ENCODE measurements at places on chromosomes 13 and 19.

GRCh38 chr19:30087381-30088138, 145.5 kb downstream of the URI1 start:
- no peak for DNase-seq

GRCh38 chr13:90742381-90742780, 605.1 kb upstream of the MIR17HG start:
- no peak for DNase-seq

GRCh38 chr19:38020311-38020710, 113.3 kb downstream of the SIPA1L3 start:
- DNase-seq, result no peak

GRCh38 chr13:43128504-43128961, 105.1 kb downstream of the DNAJC15 start:
- DNase-seq, result no peak

- no peak for DNase-seq
These were observed 819.2 kb downstream of the LIG4 start for GRCh38 chr13:107395927-107396662.

DNA sequence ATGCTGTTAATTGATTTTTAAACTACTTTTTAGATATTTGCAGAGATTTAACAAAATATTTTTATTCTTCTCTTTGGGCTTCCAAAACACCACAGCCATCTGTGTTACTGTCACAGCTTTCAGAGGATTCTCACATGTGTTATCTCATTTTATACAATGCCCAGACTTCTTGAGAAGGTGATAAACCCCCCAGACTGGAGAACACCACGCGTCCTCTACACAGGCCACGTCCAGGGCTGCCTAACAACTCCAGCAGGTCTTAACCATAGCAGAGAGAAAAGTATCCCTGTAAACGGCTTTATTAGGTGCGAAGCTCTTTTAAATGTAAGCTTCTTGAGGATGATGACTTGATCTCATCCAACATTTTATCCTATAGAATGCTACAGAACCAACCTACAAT, 2.0 kb downstream of the GPR183 start:
- no peak for DNase-seq

DNA sequence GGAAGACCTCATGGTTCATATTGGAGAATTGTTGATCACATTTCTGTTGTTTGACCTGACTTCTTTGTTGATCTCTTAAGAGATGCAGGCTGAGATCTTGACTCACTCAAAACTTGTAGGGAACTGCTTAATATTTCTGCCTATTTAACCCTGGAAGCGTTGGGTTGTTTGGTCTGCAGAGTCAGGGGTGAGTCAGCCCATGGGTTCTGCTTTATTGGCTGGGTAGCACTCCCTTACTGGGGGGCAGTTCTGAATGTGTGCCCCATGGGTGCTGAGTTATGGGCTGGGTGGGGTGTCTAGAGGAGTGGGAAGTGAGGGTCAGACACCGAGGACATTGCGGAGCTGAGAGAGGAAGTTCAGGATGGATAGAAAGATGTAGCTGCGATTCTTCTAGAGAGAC, 87.9 kb downstream of the LRCH1 start:
- no peak for DNase-seq

DNA sequence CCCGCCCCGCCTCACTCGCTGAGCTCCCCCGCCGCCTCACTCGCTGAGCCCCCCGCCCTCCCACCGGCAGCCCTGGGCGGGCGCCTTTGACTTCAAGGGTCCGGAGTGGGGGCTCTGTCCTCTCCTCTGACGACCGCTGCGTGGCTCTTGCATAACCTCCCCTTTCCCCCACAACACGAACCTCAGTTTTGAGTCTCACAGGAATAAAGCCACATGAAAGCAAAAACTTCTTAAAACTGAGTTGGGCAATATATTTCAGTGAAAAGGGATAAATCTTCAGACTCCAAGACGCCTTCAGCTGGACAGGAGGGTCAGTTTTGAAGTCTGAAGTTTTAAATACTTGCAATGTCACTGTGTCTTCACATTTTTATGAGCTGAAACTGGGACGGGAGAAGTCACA, 70.6 kb upstream of the C13orf46 start:
- DNase-seq, result no peak

- DNase-seq, result no peak
These were observed 40.6 kb upstream of the DGKH start for GRCh38 chr13:42007844-42008243.

DNA sequence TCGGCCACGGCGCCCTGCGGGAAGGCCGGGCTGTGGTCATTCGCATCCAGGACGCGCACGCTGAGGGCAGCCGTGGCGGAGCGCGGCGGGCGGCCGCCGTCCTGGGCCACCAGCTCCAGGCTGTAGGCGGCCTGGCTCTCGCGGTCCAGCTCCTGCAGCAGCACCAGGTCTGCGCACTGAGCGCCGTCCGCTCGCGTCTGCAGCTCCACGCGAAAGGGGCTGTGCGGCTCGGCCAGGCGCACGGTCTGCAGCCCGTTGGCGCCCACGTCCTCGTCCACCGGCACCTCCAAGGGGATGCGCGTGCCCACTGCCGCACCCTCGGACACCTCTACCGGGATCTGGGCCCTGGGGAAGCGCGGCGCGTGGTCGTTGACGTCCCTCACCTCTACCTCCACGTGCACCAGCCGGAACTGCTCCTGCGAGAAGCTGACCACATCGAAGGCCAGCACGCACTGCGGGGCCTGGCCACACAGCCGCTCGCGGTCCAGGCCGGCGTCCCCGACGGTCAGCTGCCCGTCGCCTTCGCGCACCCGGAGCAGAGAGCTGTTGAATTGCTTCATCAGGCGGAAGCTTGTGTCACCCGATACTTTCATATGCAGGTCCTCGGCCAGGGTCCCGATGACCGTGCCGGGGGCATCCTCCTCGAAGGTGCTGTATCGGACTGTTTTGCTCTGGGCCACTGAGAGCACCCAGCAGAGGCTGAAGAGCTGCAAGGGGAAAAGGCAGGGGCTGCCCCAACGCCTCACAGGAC, 583 bp downstream of the PCDH8 start:
- no peak for DNase-seq

All from NCI-H2081 treated with DMSO at 0.1 percent for 48 hours (cell line).